ENCODE measurements at places on chromosomes 4 and X. TPM values are rescaled to one million over a fixed set of nuclear protein-coding genes. Genes with fewer than 3 reads are reported as not detected.

GRCh38 chrX:41445171-41445570 is 2.0 kb upstream of the NYX start:
- H3K36me3 ChIP-seq: no peaks in the 10 kb centered on the region
- no peak overlapping the region for H3K27ac ChIP-seq
- H3K4me1 ChIP-seq: no peaks in the 10 kb centered on the region

- no peak overlapping the region for H3K4me3 ChIP-seq
- no peaks in the 10 kb centered on the region for H3K36me3 ChIP-seq
- H3K4me1 ChIP-seq: no peaks in the 10 kb centered on the region
- no peak for DNase-seq
Observed at GRCh38 chrX:13212191-13212651, 107.6 kb downstream of the ATXN3L start.

DNA sequence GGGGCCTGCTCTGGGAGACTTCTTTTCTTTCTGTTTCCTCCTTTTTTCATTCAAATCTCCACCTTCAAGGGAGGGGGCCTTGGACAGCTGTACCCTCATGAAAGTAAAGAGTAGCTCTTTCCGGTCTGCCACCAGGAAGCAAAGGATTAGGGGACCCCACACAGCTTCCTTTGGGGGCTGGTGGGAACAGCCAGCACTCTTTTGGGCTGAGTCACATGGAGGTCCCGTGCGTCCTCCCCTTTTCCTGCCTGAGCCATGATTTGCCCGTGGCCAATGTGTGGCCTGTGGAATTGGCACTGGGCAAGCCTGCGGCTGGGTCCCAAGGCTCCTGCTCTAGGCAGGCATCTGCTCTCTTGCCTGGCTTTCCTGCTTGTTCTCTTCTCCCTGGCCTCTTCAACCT is 65.5 kb downstream of the FHDC1 start:
- no peak for DNase-seq
- no peak overlapping the region for H3K27ac ChIP-seq
- peaks cover 56% of the 10 kb centered on the region for H3K4me1 ChIP-seq
- H3K4me3 ChIP-seq: peak overlapping the region; percentile 37

GRCh38 chr4:152850377-152850776 is 70.6 kb downstream of the ARFIP1 start:
- DNase-seq: no peak
- peaks cover 4% of the 10 kb centered on the region for H3K27me3 ChIP-seq
- no peak overlapping the region for H3K4me3 ChIP-seq
- H3K36me3 ChIP-seq: peaks cover 20% of the 10 kb centered on the region
- peaks cover 2% of the 10 kb centered on the region for H3K4me1 ChIP-seq

DNA sequence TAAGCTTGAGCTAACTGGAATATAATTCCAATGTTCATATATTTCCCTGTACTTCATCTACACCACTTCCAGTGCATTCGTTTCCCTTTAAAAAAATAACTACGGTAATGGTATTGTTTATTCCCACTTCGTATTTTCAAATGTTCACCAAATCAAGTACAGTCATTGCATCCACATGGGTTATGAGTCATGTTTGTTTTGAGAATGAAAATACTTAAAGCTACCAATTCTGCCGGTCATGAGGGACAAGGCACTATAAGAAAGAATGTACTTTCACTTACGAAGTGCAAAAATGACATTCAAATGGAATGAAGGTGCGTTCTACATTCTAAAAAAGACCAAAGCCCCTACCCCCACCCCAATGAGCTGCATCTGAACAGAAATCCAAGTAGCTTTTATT is 174.4 kb upstream of the FGF13 start:
- no peak for DNase-seq
- no peak overlapping the region for H3K27ac ChIP-seq
- H3K36me3 ChIP-seq: no peaks in the 10 kb centered on the region
- H3K4me1 ChIP-seq: no peaks in the 10 kb centered on the region
- H3K4me3 ChIP-seq: no peak overlapping the region

GRCh38 chr4:83071116-83071515 is 36.1 kb downstream of the COPS4 start:
- no peak for DNase-seq
- peaks cover 5% of the 10 kb centered on the region for H3K36me3 ChIP-seq
- no peak overlapping the region for H3K4me3 ChIP-seq
- H3K4me1 ChIP-seq: no peaks in the 10 kb centered on the region
- no peaks in the 10 kb centered on the region for H3K27me3 ChIP-seq

KLF8 gene
- total RNA-seq: 9.4 TPM

GRCh38 chr4:48167538-48168263 is 33.7 kb upstream of the TXK start:
- no peaks in the 10 kb centered on the region for H3K4me1 ChIP-seq
- H3K27ac ChIP-seq: no peak overlapping the region
- no peaks in the 10 kb centered on the region for H3K36me3 ChIP-seq

- no peak overlapping the region for H3K27ac ChIP-seq
- no peak overlapping the region for H3K4me3 ChIP-seq
- no peak for DNase-seq
- peaks cover 1% of the 10 kb centered on the region for H3K27me3 ChIP-seq
Observed at GRCh38 chr4:90093526-90093925, 33.7 kb upstream of the CCSER1 start.

Data from glutamatergic neuron (in vitro differentiated cells).